ENCODE measurements at places on chromosomes 5 and 9.

DNA sequence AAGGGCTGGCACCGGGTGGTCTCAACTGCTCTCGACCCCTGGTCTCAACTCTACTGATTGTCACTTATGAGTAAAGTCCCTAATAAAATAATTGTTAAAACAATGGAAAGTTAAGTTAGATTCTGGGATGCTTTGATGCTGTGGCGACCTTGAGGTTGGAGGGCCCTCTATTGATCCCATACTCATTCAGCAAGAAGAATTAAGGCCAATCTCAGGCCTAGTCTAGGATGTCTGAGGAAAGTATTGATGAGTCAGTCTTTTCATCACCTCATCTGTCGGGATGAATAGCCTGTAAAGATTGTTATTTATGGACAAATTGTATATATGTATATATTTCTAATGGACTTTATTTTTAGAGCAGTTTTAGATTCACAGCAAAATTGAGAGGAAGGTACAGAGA is 50.8 kb downstream of the WDR36 start:
- no peak for DNase-seq

- DNase-seq, result no peak
Observed at GRCh38 chr5:159972538-159973362, 36.2 kb upstream of the TTC1 start.

GRCh38 chr5:154505567-154505966 is 27.5 kb upstream of the HAND1 start:
- no peak for DNase-seq

DNA sequence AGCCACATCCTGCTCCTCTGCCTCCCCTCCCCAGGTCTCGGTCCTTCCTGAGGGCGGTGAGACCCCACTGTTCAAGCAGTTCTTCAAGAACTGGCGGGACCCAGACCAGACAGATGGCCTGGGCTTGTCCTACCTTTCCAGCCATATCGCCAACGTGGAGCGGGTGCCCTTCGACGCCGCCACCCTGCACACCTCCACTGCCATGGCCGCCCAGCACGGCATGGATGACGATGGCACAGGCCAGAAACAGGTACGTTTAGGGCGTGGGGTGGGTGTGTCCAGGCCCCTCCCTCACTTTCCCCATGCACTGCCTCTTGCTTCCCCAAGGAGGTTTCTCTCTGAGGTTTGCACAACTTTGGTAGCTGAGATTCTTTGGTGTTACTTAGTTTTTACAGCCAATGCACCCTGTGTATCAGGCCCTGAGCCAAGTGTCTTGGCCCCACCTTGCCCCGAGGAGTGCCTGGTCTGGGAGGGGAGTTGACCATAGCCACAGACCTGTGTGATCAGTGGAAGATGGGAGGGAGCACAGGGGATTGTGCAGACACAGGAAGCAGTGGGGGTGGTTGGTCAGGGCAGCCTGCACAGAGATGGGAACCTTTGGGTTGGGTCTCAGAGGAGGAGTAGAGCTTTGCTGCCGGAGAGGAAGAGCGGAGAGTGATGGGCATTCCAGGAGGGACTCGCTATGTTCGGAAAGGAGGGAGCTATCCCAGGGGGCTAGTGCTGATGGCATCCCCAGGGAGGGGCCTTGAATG is 50.8 kb downstream of the GSN start:
- no peak for DNase-seq
